ENCODE measurements at places on chromosomes 7 and 10.

DNA sequence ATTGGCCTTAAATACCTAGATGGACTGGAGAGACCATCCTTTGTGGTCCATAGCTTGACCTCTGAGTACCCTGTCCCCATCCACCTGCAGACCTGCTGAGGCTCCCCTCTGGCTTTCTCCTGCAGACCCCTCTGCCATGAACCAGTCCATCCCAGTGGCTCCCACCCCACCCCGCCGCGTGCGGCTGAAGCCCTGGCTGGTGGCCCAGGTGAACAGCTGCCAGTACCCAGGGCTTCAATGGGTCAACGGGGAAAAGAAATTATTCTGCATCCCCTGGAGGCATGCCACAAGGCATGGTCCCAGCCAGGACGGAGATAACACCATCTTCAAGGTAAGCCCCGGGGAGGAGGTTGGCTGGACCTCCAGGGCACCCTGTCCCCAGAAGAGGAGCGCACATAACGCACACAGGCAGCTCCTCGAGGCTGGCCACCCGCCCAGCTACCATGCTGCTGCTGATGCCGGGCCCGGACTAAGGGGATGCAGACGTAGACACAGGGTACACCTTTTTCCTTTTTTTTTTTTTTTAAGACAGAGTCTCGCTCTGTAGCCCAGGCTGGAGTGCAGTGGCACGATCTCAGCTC lies 4.3 kb downstream of the IRF5 start:
- DNase-seq, result no peak

- DNase-seq, result no peak
Observed at GRCh38 chr10:16030562-16030961, 170.3 kb upstream of the MINDY3 start.

- no peak for DNase-seq
Observed at GRCh38 chr10:31678139-31678536, 250.5 kb downstream of the ARHGAP12 start.

DNA sequence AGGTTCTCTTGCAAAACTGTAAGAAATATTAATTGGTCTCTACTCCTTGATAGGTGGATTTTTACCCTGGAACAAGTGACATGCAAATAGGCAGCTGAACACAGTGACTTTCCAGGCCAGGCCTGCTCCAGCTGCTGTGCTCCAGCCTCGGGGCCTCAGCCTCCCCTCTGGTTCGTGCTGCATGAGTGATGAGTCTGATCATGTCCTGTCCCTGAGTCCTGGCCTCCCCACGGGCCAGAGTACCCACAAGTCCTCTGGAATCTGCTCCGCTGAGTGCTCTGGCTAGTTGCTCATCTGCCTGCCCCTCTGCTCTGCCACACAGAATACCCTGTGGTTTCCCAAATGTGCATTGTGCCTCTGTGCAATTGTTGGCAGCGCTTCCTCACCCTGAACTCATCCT lies 80.1 kb upstream of the PDZD8 start:
- DNase-seq, result no peak

DNA sequence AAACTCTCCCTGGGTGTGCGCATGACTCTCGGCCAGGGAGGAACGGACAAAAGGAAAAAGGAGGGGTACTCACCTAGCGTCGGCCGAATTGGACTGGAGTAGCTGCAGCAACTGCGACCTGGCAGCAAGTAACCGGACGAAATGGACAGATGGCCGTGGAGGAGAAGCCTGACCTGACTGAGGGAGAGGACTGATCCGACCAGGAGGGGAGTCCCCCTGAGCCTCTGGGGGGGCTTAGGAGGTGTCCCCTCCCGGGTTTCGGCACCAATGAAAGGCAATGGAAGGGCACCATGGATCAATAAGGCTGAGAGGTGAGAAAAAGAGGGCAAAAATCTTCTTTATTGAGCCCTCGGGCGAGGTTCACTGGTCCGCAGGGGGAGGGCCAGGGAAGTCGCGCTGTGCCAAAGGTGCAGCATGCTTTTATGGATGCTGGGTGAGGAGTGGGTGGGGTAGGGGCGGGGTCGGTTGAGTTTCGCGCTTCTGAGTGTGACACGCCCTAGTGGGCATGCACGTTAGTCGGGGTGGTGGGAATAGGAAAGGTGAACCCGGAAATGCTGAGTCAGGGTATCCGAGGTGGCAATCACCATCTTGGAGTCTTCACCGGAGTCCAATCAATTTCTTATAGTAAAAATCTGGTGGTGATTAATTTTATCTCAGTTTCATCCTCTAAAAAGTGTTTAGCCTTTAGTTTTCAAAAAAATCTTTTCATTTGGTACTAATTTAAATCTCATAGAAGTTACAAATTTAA lies 638.5 kb upstream of the DPP6 start:
- no peak for DNase-seq

DNA sequence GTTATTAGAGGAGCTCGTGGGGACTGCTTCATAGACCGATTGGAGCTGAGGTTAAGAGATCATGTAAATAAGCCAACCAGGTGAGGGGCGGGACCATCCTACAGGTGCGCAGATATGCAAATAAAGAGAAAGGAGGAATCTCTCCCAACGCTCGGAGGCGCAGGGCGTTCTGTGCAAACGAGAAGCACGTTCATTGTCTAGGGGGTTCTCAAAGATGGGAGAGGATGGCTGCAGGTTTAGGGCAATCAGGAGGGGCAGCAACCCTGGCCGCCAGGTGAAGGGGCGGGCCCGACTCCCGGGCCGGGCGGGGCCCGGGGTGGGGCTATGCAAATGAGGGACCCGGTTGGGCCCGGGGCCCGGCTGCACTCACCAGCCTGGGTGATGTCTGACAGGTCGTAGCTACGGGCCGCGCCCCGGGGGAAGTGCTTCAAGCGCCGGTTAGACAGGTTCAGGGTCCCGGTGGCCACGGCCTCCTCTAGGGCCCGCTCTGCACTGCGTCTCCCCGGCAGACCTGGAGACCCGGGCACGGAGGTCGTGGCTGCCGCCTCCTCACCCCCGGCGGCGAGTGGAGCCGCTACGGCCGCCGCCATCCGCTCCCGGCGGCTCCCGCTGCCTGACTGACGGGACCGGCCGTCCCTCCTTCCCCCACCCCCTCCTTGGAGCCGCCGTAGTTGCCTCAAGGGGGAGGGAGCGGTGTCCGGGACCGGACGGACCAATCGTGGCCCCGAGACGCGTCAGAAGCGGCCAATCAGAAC lies at the start of gene LRCH4:
Gene LRCH4 (minus strand): TSS at position 619 of the 755 bp plus-strand sequence. CDS start 29 bp downstream, at position 590.
- DNase-seq, result no peak

GRCh38 chr7:104530251-104530650 lies 201.8 kb downstream of the LHFPL3 start:
- DNase-seq, result no peak

DNA sequence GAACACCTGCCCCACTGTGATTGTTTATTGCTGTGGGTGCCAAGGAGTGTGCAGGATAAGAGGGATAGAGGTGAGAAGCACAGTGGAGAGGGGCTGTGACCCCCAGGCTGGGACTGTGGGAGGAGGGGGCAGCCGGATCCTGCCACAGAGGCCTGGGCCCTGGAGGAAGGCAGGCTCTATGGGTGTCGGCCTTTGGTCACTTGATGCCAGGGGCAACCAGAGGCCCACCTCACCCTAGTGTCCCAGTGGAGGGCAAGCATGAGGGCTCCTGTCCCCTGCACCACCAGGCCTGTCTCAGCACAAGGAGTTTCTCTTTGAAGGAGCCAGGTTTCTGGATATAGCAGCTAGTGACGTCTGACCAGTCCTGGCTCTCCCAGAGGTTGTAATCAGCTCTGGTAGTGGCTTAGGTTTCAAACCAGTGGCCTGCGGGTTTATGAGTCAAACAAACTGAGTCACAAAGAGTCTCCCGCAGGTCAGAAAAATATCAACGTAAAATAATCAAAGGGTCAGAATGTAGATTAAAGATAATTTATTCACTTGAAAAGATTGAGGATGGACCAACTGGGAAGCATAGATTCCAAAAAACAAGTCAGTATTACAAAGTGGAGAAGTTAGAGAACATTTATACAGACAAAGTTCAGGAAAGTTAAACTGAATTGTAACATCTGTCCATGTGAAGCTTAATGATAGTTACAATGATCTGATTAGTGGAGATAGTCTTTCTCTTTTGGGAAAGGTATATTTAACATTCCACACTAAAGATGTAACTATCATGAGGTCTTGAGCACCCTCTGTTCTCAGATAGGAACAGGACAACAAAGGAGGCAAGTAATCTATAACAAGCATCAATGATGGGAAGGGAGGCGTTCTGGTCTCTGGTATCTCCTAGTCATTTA lies 37.2 kb upstream of the ZNF488 start:
- DNase-seq, result no peak

- DNase-seq, result no peak
Observed at GRCh38 chr7:88005191-88005590, 71.1 kb downstream of the ADAM22 start.

GRCh38 chr10:67049988-67050387 lies 124.2 kb downstream of the LRRTM3 start:
- DNase-seq, result no peak

DNA sequence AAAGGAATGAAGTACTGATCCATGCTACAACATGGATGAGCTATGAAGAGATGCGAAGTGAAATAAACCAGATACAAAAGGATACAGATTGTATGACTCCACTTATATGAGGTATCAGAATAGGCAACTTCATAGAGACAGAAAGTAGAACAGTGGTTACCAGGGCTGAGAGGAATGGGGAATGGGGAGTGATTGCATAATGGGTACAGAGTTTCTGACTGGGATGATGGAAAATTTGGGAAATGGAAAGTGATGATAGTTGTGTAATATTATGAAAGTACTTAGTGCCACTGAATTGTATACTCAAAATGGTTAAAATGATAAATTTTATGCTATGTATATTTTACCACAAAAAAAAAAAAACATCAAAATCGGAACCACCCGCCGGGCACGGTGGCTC lies 3.9 kb downstream of the ATXN7L1 start:
- DNase-seq, result no peak

DNA sequence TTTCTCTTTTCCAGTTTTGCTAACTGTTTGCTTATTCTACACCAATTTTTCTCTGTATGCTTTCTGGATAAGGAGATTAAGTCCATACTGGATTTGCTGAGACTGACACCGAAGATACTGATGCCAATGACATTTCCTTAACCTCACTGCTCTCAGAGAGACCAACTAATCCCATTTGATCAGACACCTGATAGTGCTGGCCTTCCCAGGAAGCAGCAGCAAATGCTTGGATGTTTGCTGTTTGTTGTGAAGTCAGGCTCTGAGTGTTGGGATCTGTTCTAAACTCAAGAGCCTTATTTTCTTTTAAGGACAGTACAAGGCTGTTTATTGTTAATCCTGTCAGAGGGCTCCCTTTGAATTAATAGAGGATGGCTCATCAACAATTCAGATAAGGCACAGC lies 143.3 kb downstream of the ANK3 start:
- no peak for DNase-seq

- no peak for DNase-seq
Observed at GRCh38 chr10:21702633-21703111, 168.6 kb downstream of the MLLT10 start.

GRCh38 chr7:94378356-94378755 lies 16.3 kb upstream of the COL1A2 start:
- DNase-seq, result no peak

GRCh38 chr10:12839941-12840611 lies 161.4 kb downstream of the CCDC3 start:
- DNase-seq, result no peak

DNA sequence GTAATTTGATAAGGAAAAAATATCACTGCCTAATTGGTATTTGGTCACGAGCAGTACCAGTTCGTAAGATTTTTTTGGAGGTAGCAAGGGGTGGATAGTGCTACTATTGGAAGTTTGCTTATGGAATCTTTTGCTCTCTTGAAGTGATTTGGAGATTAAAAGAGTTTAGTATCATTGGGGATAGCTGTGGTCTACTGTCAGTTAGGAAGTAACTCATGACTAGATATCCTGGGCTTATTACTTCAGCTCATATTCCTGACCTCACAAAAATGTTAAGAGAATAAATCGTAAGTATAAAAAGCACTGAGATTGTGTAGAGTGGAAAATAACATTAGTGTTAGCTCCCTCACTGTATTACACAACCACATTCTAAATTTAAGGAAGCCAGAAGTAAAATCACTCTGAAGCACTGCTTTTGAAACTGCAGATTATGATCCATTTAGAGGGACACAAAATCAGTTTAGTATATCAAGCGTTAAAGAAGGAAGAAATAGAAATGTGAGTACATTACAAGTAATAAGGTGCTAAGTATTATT lies 22.6 kb downstream of the SGPL1 start:
- no peak for DNase-seq

- peak; percentile 22 for DNase-seq
Observed at GRCh38 chr10:66586073-66586472, 339.8 kb upstream of the LRRTM3 start.

GRCh38 chr7:142808802-142809583 lies 38.2 kb downstream of the PRSS2 start:
- no peak for DNase-seq

GRCh38 chr10:119780879-119781480 lies 55.1 kb downstream of the INPP5F start:
- no peak for DNase-seq

GRCh38 chr7:151237244-151238189 lies 5.2 kb downstream of the CHPF2 start:
- no peak for DNase-seq

DNA sequence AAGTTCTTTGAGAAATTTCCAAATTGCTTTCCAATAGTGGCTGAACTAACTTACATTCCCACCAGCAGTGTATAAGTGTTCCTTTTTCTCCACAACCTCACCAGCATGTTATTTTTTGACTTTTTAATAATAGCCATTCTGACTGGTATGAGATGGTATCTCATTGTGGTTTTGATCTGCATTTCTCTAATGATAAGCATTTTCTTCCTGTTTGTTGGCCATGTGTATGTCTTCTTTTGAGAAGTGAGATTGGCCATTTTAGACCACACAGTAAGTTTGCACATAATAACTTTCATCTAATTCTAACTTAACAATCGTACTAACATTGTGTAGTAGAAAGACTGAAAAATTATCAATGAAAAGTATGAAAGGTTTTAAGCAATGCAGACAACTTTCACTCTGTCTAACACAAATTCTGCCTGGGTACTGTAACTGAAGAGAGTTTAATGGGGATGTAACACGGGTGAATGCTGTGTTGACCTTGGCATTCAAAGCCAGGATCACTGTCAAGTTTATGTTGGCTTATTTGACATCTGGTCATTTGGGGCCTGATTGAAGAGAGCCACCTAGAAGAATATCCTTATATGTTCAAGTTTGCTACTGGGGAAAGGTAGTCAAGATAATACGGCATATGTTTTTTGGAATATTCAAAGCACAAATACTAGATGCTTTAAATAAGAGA lies 50.4 kb downstream of the FAM171A1 start:
- no peak for DNase-seq

GRCh38 chr10:126497672-126498071 lies 109.4 kb upstream of the ADAM12 start:
- no peak for DNase-seq

- no peak for DNase-seq
Observed at GRCh38 chr10:88080213-88080612, 216.8 kb downstream of the PTEN start.

- DNase-seq, result no peak
Observed at GRCh38 chr7:93148144-93148543, at the start of gene SAMD9L. SAMD9L (minus strand) TSS chr7:93148385; CDS start chr7:93135971, 12,414 bp downstream.

- no peak for DNase-seq
Observed at GRCh38 chr10:80196270-80196949, 8.9 kb downstream of the ANXA11 start.

GRCh38 chr10:88316292-88316861 lies 266.7 kb downstream of the RNLS start:
- no peak for DNase-seq

GRCh38 chr10:117980216-117980615 lies 66.5 kb downstream of the RAB11FIP2 start:
- no peak for DNase-seq
